ENCODE measurements at places on chromosomes 5 and 9.

DNA sequence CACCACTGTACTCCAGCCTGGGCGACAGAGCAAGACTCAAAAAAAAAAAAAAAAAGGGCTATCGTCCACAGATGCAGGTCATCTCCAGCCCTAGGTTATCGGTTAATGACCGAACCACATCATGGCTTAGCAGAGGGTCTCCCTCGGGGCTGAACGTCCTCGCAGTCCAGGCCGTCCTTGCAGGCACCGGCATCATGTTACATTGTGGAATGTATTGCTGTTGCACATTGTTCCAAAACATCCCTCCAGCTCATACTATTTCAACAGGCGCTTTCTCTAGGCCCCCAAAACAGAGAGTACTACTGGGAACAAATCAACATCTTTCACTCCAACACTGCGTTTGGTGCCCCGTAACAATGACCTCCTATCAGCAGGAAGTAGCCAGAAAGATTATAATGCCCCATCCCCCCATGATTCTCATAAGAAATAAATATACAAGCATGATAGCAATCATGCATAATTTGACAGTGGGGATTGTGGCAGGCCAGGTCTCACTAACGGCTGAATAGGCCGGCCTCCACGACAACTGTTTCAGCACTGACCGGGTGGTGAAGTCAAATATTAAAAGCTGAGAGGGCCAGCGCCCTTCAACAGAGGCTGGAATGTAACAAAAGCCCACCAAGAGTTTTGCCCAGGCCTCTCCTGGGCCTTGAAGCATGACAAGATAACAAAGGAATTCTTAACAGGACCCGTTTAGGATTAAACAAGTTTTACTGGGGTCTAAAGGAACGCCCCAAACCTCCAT is 1.1 kb upstream of the LCN9 start:
- DNase-seq = no peak

GRCh38 chr9:113528088-113528487 is 64.6 kb downstream of the RGS3 start:
- DNase-seq = peak; percentile 86

DNA sequence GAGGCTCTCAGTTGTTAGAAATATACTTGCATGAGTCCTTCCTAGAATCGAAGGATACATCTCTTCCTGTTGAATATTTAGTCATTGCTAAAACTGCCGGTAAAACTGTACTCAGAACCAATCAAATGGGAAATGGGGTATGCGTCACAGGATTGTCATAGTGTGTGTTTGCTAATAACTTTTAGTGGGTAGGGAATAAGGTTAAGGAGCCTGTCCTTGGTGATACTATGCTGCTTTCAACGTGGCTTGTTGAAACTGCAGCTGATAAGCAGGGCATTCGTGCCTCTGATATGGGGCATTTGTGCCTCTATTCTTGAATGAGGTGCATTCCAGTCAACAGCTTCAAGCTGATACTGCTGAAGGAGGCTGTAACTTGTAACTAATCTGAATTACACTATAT is 26.6 kb downstream of the HABP4 start:
- DNase-seq = no peak

GRCh38 chr9:136662656-136663581 is at the start of gene EGFL7:
EGFL7 (plus strand) TSS chr9:136662916; CDS start chr9:136668283, 5,367 bp downstream.
- DNase-seq = no peak

GRCh38 chr5:103298607-103299188 is 40.1 kb downstream of the MACIR start:
- DNase-seq = no peak

DNA sequence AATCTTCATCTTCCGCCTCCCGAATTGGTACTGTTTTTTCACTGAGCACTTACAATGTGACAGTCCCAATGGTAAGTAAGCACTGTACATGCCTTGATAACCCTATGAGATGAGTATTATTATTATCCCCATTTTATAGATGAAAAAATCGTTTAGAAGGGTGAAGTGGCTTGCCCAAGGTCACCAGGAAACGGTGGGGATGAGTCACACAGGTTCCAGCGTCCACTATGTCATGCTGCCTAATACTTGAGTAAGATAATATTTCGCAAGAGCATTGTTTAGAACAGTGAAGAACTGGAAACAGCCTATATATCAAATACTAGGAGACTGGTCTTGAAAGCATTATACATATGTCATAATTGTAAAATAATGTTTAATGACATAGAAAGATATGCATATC is 12.9 kb downstream of the HAND1 start:
- DNase-seq = no peak

All from colonic mucosa (tissue), 4 donors.